NCI-H748 treated with DMSO at 0.1 percent for 48 hours (cell line): ENCODE measurements at places on chromosomes 6 and 20.
A peak's percentile ranks its signal among the peaks of the same experiment; 100 is the strongest.

DNA sequence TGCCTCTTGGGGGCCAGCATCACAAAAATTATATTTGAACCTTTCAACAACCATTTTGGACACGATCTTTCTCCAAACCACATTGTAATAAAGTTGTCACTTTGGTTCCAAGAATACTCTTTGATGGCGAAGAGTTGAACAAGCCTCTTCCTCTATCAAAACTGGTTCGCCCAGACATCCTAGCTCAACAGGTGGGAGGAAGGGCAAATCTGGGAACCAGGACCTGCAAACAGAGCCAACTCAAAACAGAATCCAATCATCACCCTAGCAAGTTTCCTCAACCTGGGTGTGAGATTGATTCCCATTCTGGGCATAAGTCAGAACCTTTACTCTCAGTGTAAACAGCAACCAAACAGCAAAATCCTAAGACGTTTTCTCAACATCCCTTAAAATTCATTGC is 141.2 kb upstream of the RREB1 start:
- DNase-seq = no peak

GRCh38 chr20:38919683-38920082 is 6.5 kb upstream of the FAM83D start:
- no peak for DNase-seq

- no peak for DNase-seq
These were observed 44.0 kb upstream of the DOK5 start for GRCh38 chr20:54431156-54431944.

- DNase-seq = no peak
These were observed 30.6 kb upstream of the SULF2 start for GRCh38 chr20:47815866-47816265.

GRCh38 chr6:55868771-55869479 is 6.5 kb downstream of the BMP5 start:
- no peak for DNase-seq

- peak; percentile 95 for DNase-seq
These were observed 56.8 kb upstream of the PHIP start for GRCh38 chr6:79134699-79135474.

- no peak for DNase-seq
These were observed 164.8 kb upstream of the QKI start for GRCh38 chr6:163249651-163250101.

GRCh38 chr20:8246716-8247115 is 114.7 kb downstream of the PLCB1 start:
- DNase-seq = no peak

GRCh38 chr20:2695206-2695983 is 2.8 kb downstream of the EBF4 start:
- DNase-seq = no peak

- DNase-seq = no peak
These were observed 257.7 kb upstream of the GJE1 start for GRCh38 chr6:141874930-141875602.

- no peak for DNase-seq
These were observed 45.9 kb downstream of the CCDC170 start for GRCh38 chr6:151539506-151540268.

DNA sequence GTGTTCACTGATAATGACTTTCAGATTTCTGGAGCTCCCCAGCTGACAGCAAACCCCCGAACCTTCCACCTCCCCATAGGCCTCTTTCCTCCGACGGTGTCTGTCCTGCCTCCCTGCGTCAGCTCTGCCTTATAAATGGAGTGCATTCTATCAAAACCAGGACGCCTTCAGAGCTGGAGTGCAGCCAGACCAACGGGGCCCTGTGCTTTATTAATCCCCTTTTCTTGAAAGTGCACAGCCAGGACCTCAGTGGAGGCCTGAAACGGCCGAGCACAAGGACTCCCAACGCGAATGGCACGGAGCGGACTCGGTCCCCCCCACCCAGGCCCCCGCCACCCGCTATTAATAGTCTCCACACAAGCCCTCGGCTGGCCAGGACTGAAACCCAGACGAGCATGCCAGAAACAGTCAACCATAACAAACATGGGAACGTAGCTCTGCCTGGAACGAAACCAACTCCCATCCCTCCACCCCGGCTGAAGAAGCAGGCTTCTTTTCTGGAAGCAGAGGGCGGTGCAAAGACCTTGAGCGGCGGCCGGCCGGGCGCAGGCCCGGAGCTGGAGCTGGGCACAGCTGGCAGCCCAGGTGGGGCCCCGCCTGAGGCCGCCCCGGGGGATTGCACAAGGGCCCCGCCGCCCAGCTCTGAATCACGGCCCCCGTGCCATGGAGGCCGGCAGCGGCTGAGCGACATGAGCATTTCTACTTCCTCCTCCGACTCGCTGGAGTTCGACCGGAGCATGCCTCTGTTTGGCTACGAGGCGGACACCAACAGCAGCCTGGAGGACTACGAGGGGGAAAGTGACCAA is 42.3 kb upstream of the NAA20 start:
- no peak for DNase-seq

DNA sequence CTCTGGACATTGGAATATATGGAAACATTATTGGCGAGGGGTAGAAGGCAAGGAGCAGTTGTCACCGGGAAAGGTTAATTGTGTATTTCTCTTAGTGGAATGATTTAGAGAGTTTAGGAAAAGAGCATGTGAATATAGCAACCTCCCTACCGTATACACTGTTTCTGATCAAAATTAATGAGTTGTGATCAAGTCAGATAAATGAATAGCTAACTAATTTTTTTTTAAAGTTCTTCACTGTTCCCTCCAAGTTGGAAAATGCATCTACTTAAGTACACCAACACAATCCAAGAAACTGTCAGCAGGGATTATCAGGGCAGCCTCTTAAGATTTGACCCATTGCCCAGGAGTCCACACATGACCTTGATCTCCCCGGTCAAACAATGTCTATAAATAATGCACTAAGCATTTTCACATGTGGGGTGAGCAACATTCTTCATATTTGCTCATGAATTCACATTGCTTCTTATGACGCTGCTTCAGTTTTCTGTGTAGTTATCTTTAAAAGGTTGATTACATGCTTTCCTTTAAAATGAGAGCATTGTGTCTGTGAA is 680.8 kb upstream of the NRSN1 start:
- DNase-seq = no peak
